ENCODE measurements at places on chromosomes 11 and 22. TPM values are rescaled to one million over a fixed set of nuclear protein-coding genes. Genes with fewer than 3 reads are reported as not detected.

GRCh38 chr11:7484131-7484530, 1.2 kb upstream of the OLFML1 start:
- peaks cover 3% of the 10 kb centered on the region for H3K4me1 ChIP-seq
- H3K4me3 ChIP-seq: no peak overlapping the region
- H3K27ac ChIP-seq: no peak overlapping the region
- no peak for DNase-seq
- no peaks in the 10 kb centered on the region for H3K36me3 ChIP-seq

- no peak overlapping the region for H3K27ac ChIP-seq
- no peak overlapping the region for H3K4me3 ChIP-seq
- H3K4me1 ChIP-seq: no peaks in the 10 kb centered on the region
- H3K27me3 ChIP-seq: no peaks in the 10 kb centered on the region
- no peaks in the 10 kb centered on the region for H3K36me3 ChIP-seq
Observed at GRCh38 chr22:42176255-42176915, 45.8 kb upstream of the CYP2D6 start.

- no peaks in the 10 kb centered on the region for H3K36me3 ChIP-seq
- no peak overlapping the region for H3K27ac ChIP-seq
- DNase-seq: no peak
- H3K4me1 ChIP-seq: no peaks in the 10 kb centered on the region
- no peaks in the 10 kb centered on the region for H3K27me3 ChIP-seq
Observed at GRCh38 chr11:4565371-4565770, 16.2 kb upstream of the OR52I2 start.

GRCh38 chr11:14700593-14700992, 57.0 kb downstream of the PDE3B start:
- H3K27ac ChIP-seq: no peak overlapping the region
- no peaks in the 10 kb centered on the region for H3K4me1 ChIP-seq
- no peak for DNase-seq
- no peaks in the 10 kb centered on the region for H3K36me3 ChIP-seq
- no peak overlapping the region for H3K4me3 ChIP-seq

DNA sequence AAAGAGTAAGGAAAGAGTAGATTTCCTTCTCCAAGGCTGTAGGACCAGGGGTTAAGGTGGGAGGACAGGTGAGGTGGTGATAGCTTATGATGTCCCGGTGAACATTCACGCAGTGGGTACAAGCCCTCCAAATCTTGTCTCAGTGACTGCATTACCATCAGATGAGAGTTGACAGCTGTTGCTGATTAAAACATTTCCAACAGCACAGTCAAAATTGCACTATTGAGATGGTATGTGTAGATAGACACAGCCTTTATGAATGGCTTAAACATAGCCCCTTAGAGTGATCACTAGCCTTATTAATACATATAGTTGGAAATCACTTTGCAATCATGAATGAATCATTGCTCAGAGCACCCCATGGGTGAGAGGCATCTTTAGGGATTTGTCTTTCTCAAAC, 7.3 kb downstream of the NELL1 start:
- no peaks in the 10 kb centered on the region for H3K36me3 ChIP-seq
- no peaks in the 10 kb centered on the region for H3K27me3 ChIP-seq
- DNase-seq: no peak
- H3K27ac ChIP-seq: no peak overlapping the region

DNA sequence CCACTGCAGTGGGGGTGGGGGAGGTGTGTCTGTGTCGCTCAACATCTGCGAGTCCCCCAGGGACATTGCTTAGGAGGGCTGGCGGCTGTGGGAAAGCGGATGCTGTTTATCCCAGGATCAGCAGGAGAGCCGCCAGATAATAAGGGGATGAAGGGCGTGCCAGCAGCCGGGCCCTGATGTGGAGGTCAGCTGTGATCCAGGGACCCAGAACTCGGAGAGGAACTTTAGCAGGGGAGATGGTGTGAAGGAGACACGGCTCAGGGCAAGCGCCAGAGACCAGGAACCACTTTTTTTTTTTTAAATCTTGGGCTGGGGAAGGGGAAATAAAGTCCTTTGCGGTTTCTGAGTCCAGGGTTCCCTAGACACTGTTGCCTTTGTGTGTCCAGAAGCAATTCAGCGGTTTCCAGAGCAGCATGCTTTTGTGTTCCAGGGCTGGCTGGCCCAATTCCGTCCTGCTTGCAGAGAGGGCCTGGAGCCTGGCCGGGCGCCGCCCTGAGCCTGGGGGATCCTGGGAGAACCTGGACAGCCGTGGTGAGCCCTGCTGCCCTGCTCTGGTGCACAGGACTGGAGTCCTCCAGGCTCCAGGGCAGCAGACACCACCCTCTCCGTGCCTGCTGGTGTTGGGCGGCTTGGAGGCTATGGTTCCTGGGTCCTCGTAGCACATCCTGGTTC, at the start of gene GRAMD4:
Gene GRAMD4 (plus strand): TSS at position 557 of the 672 bp plus-strand sequence. CDS start 6,414 bp downstream, outside the sequence.
- H3K4me1 ChIP-seq: peaks cover 10% of the 10 kb centered on the region
- no peaks in the 10 kb centered on the region for H3K36me3 ChIP-seq
- no peaks in the 10 kb centered on the region for H3K27me3 ChIP-seq
- peak; percentile 58 for DNase-seq
- peak within 1 kb of the TSS; percentile 33 for H3K27ac ChIP-seq
- H3K4me3 ChIP-seq: no peak within 1 kb of the TSS

GRCh38 chr11:88555018-88555828, 217.7 kb upstream of the CTSC start:
- DNase-seq: peak; percentile 66
- H3K27ac ChIP-seq: no peak overlapping the region
- no peaks in the 10 kb centered on the region for H3K27me3 ChIP-seq

GRCh38 chr11:47132490-47132889, 44.2 kb downstream of the ARFGAP2 start:
- H3K36me3 ChIP-seq: no peaks in the 10 kb centered on the region
- H3K4me3 ChIP-seq: no peak overlapping the region

GRCh38 chr22:48155446-48155845, 1393.0 kb downstream of the TBC1D22A start:
- no peaks in the 10 kb centered on the region for H3K27me3 ChIP-seq
- no peak for DNase-seq
- H3K4me1 ChIP-seq: peaks cover 4% of the 10 kb centered on the region
- H3K4me3 ChIP-seq: no peak overlapping the region

DNA sequence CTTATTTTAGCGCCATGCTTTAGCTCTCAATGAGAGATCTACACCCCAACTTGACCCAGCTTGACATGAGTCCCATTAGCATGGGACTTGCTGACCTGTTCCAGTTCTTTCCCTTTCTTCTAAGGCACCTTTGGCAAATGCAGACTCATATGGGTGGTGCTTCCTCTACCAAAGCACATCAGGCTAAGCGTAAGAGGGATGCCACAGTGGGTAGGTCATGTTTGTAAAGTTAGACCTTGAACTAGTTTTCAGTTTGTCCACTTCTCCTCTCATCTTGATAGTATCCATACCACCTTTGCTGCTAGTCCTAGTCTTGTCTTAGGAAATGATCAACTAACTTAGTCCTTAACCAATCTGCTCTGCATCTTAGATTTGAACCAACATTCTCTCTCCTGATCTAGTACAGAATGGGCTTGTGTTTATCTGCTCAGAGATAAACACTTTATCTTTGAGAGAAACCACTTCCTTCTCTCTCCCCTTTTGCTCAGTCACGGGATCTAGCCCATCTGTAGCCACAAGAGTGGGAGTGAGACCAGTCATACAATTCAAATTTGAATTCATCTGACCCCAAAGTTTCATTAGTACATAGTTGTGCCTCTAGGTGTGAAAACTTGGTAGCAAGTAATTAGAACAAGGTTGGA, 72.1 kb upstream of the CD44 start:
- H3K4me1 ChIP-seq: no peaks in the 10 kb centered on the region
- no peaks in the 10 kb centered on the region for H3K27me3 ChIP-seq
- H3K36me3 ChIP-seq: no peaks in the 10 kb centered on the region
- H3K4me3 ChIP-seq: no peak overlapping the region
- no peak overlapping the region for H3K27ac ChIP-seq

DNA sequence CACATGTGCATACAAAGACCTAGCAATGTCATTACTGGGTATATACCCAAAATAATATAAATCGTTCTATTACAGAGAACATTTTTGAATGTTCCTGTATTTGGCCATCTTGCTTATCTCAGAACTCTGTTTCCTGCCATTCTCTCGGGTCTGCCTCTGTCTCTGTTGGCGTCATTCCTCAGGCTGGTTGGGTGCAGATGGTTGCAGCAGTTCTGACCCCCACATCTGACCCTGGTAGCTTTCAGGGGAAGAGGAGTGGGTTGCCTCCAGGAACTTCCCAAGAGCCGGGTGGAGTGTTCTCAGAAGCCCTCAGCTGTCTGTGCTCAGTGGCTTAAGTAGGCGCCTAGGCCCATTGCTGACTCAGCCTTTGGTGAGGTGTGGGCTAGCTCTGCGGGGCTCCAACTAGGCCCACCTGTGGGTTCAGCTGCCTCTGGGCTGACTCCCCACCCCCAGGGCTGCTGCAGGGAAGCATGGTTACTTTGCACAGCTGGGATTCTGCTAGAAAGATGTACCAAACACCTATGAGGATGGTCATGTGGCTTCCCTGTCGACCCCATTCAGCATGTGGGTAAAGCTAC, 114.0 kb downstream of the TBC1D22A start:
- H3K4me1 ChIP-seq: no peaks in the 10 kb centered on the region
- H3K36me3 ChIP-seq: no peaks in the 10 kb centered on the region
- no peaks in the 10 kb centered on the region for H3K27me3 ChIP-seq
- no peak overlapping the region for H3K27ac ChIP-seq
- no peak overlapping the region for H3K4me3 ChIP-seq

DNA sequence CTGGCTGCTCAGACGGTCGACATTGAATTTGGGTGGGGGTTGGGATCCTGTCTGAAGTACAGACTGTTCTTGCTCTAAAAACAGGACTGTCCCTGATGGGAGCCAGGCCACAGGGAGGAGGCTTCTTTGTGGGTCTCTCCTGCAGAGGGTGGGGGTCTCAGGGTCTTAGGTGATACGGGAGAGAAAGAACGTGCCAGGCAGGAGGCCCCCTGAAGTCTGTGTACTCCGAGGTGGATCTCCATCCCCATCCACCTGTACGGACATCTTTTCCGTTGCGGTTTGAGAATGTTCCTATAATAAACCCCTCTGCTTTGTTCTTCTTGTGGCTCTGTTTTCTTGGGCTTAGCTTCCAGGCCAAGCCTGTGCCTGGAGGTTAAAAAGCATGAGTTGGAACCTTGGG, 15.9 kb downstream of the PSMD13 start:
- H3K27ac ChIP-seq: no peak overlapping the region
- no peak for DNase-seq
- H3K4me1 ChIP-seq: no peaks in the 10 kb centered on the region
- no peaks in the 10 kb centered on the region for H3K36me3 ChIP-seq

- no peak overlapping the region for H3K27ac ChIP-seq
- H3K4me1 ChIP-seq: peaks cover 8% of the 10 kb centered on the region
Observed at GRCh38 chr11:57213342-57214097, 23.5 kb downstream of the APLNR start.

DNA sequence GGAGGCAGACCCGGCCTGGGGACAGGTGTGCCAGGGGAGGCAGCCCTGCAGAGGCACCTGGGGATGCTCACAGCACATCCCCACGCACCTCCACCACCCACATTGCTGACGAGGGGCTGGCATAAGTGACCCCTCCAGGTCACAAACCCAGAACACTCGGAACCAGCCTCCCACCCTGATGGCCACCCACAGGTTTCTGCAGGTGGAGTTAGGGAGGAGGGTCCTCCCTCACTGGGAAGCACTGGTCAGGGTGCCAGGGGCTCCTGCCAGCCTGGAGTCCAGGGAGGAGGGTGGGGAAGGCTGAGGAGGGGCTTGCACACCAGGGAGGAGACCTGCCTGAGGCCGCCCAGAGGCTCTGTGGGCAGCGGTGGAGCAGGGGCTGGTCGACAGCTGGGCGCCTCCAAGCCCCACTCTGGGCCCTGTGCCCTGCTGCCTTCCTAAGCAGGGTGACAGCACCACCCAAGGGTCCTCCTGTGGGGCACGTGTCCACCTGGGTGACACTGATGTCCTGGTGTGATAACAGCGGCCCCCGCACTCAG, 51.0 kb upstream of the CARS1 start:
- H3K27ac ChIP-seq: no peak overlapping the region
- H3K4me3 ChIP-seq: no peak overlapping the region
- no peaks in the 10 kb centered on the region for H3K36me3 ChIP-seq

DNA sequence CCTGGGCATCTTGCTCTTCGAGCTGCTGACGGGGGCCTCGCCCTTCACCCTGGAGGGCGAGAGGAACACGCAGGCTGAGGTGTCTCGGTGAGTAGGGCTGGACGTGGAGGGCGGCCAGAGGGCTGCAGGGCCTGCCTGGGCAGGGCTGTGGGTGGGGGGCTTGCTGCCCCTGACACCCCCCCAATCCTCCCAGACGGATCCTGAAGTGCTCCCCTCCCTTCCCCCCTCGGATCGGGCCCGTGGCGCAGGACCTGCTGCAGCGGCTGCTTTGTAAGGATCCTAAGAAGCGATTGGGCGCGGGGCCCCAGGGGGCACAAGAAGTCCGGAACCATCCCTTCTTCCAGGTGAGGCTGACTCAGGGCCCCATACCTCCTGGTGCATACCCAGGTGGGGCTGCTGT, 2.7 kb downstream of the RPS6KA4 start:
- no peak overlapping the region for H3K27ac ChIP-seq
- H3K4me3 ChIP-seq: no peak overlapping the region
- H3K4me1 ChIP-seq: peaks cover 22% of the 10 kb centered on the region

SYT12 gene
- total RNA-seq: 3.4 TPM

SLC7A4 gene
- total RNA-seq: 64.8 TPM

SLN gene
- not detected for total RNA-seq

BIRC2 gene
- total RNA-seq: 62.7 TPM

All from testis (tissue), 5 donors.